ENCODE measurements at places on chromosomes 7 and 10.

GRCh38 chr7:11817111-11817740 lies 14.8 kb downstream of the THSD7A start:
- DNase-seq: peak; percentile 1

- no peak for DNase-seq
Observed at GRCh38 chr7:20963556-20964280, 177.0 kb upstream of the SP8 start.

DNA sequence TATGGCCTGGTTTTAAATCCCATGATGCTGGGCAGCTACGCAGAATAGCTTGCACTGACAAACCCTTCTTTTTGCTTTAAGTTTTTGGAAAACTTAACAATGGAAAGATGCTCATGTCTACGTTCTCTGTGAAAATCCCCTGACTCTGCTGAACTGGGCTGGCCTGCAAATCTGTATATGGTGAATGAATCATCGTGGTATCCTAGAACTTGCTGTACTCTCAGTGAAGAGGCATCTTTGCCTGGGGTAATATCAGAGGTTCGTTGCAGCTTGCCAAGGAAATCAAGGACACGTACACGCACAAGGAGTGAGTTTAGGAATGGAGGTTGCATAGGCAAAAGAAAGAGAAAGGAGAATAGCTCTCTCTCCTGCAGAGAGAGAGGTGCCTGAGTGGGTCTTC lies 382.0 kb upstream of the ADARB2 start:
- no peak for DNase-seq

DNA sequence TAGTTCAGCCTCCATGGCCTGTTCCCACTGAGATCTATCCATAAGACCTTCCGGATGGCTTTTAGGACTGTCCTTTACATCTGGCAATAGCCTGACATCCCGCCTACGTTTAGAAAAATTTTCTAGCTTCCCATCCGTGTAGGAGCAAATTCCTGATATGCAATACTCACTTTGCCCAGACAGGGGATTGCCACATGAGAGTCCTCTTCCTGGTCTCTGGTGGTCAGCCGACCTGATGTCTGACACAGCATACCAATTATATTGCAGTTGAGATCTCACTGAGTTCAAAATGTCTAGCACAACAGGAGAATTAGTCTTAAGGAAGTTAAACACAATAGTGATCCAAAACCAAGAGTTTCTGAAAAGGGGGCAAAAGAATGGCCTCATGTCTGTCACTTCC lies 9.4 kb upstream of the ETV1 start:
- DNase-seq: no peak

- no peak for DNase-seq
Observed at GRCh38 chr10:100330079-100330478, at the start of gene PKD2L1. PKD2L1 (minus strand) TSS chr10:100330228; CDS start chr10:100330103, 125 bp downstream.

DNA sequence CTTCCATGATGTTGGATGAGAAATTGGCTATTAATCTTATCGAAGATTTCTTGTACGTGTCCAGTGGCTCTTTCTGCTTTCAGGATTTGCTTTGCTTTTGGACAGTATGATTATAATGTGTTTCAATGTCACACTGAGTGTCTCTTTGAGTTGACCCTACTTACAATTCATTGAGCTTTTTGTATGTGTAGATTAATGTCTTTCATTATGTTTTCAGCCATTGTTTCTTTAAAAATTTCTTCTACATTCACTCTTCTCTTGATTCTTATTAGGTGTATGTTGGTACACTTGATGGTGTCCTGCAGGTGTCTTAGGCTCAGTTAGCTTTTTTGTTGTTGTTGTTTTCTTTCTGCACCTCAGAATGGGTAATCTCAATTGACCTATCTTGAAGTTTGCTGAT lies 16.6 kb downstream of the PLAC9 start:
- no peak for DNase-seq

DNA sequence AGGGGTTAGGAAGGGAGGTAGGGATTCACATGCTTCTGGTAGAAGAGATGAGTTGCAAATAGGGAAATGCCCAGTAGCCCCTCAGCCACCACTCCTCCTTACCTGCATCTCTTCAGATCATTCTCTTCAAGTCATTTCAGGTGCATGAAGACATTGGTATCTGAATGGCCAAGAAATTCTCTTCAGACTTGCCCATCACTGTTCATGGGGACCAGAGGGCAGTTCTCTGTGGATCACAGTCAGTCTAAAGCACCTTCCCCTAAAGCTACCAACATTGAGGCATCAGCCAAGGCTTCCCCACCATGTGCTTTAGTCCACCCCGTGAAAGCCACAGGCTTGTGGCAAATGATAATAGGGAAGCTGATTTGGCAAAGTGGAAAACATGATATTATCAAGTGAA lies 319.4 kb upstream of the ZNF32 start:
- DNase-seq: no peak

- DNase-seq: no peak
Observed at GRCh38 chr10:86367152-86367951, 757 bp upstream of the GRID1 start.

GRCh38 chr10:23158370-23158769 lies 33.7 kb upstream of the PTF1A start:
- DNase-seq: peak; percentile 71

DNA sequence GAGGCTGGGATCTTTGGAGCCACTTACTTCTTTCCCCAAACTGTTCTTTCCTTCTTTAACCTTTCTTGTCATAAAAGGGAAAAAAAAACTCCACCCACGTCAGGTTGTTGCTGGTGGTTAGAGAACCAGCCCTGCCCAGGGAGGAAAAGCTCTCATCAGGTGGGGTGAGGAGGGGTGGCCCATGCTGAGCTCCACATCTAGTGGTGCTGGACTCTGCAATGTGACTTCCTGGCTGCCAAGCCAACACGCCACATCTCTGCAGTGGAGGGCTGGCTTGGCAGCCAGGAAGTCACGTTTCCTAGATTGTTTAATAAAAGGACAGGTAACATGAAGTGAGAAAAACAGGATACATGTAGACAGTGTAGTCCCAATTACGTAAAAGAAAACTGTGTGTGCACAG lies 37.4 kb downstream of the WIPF3 start:
- DNase-seq: no peak

- no peak for DNase-seq
Observed at GRCh38 chr7:7519528-7519927, 16.1 kb downstream of the COL28A1 start.

DNA sequence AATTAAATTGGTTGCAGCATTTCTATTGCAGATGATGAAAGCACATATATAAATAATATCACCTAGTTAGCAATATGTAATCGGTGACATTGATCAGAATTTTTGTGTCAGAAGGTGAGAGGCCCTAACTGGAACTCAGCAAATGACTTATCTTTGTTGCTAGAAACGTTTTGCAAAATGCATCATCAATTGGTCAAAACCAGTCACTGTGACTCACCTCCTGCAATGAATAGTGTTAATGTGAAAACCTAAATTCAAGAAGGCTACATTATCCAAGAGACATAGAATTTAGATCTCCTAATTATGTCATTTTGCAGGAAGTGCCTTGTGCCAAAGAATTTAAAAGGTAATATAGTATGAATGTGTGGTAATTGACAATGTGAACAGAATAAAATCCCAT lies 9.8 kb upstream of the PNLIPRP3 start:
- DNase-seq: no peak

DNA sequence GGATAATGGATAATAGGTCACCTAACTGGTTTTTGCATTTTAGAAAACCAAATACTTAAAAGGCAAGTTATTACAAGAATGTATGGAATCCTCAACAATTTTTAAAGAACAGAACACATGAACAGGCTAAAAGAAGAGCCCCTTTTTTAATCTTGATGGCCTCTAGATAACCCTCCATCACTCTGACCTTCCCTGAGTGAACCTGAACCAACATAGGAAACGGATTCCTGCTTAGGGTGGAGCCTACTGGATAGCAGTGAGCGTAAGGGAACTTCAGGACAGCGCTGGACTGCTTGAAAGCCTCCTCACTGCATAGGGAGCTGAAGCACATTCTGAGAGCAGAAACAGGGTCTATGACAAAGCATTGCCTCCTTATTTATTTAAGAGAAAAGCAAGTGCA lies 20.5 kb downstream of the TRPV5 start:
- DNase-seq: no peak

DNA sequence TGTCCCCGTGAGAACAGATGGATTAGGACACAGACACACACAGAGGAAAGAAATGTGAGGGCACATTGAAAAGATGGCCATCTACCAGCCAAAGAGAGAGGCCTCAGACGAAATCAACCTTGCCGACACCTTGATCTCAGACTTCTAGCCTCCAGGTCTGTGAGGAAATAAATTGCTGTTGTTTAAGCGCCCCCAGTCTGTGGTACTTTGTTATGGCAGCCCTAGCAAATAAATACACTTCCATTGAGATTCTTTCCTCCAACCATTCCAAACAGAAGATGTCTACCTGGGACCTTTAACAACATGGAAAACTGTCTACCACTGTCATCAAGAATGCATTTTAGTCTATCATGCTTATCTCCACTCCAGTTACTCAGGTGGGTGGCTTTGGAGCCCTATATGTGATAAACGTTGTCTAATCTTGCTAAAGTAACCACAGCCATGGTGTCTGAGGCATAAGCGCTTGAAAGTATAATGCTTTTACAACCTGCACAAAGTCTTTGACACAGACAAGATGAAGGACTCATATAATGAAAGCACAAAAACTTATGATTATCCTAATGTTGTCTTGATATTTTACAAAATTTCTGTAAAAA lies 244.3 kb downstream of the MTERF1 start:
- DNase-seq: peak; percentile 32

DNA sequence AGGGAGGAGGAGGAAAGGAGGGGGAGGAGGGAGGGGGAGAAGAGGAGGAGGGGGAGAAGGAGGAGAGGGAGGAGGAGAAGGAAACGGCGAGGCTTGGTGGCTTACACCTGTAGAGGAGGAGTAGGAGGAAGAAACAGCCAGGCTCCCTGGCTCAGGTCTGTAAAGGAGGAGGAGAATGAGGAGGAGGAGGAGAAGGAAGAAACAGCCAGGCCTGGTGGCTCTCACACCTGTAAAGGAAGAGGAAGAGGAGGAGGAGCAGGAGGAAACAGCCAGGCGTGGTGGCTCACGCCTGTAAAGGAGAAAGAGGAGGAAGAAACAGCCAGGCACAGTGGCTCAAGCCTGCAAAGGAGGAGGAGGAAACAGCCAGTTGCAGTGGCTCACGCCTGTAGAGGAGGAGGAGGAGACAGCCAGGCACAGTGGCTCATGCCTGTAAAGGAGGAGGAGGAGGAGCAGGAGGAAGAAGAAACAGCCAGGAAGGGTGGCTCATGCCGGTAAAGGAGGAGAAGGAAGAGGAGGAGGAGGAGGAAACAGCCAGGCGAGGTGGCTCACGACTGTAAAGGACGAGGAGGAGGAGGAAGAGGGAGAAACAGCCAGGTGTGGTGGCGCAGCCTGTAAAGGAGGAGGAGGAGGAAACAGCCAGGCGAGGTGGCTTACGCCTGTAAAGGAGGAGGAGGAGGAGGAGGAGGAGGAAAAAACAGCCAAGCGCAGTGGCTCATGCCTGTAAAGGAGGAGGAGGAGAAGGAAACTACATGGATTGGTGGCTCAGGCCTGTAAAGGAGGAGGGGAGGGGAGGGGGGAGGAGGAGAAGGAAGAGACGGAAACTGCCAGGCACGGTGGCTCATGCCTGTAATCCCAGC lies 14.9 kb upstream of the CRCP start:
- DNase-seq: peak; percentile 90

- DNase-seq: no peak
Observed at GRCh38 chr10:78703593-78703992, 365.2 kb upstream of the ZMIZ1 start.

DNA sequence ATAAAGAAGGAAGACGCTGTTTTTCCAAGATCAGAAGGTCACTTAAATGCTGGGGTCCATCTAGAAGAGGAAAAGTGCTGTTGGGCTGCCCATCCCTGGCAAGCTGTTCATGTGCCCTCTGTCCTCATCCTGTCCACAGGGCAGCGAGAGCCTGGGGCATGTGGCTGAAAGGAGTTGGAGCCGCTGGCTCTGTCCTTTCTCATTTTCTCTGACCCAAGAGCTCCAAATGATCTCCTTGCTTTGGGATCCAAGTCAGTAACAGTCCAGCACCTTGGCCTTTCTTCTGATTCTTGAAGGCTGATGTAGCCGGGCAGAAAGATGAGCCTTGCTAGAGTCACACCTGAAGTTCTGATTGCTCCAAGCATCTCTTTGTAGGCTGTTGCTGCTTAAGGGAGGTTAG lies 44.4 kb downstream of the SPDYE5 start:
- DNase-seq: no peak

DNA sequence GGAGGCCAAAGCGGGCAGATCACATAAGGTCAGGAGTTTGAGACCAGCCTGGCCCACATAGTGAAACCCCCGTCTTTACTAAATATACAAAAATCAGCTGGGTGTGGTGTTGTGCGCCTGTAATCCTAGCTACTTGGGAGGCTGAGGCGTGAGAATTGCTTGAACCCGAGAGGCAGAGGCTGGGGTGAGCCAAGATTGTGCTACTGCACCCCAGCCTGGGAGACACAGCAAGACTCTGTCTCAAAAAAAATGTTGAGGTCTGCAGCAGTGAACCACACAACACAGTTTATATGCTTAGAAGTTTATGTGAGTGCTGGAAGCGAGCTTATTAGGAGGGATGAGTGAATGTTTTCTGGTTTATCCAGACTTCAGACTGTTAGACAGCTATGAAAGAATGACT lies 10.4 kb downstream of the LHPP start:
- no peak for DNase-seq

DNA sequence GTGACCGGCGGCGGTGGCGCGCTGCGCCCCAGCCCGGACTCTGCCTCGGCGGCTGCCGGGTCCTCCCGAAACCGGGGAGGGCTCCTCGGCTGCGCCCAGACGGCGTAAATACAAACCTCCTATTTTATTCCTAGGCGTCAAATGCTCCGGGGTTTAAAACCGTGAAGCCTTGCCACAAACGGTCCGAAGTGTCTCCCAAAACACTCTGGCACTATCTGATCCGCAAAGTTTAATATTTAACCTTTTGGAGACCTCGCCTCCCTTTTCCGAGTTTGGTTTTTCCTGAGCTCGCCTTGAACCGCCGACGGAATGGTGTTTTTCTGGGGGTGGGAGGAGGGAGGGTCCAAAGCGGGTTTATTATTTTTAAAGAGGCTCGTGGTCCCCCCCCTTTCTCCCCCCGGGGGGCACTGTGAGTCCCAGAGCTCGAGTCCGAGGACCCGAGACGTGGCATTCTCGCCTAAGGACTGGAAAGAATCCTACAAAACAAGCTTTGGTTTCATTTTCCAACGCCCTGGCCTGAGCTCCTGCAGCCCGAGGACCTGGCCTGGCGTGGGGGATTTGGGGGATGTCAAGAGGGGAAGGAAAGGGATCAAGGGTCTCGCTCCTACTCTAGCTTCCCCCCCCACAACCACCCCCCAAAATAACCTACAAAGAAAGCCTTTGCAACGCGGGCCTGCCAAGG lies 1.8 kb downstream of the TNRC18 start:
- peak; percentile 79 for DNase-seq

GRCh38 chr10:77649333-77650331 lies 12.0 kb upstream of the KCNMA1 start:
- DNase-seq: no peak

DNA sequence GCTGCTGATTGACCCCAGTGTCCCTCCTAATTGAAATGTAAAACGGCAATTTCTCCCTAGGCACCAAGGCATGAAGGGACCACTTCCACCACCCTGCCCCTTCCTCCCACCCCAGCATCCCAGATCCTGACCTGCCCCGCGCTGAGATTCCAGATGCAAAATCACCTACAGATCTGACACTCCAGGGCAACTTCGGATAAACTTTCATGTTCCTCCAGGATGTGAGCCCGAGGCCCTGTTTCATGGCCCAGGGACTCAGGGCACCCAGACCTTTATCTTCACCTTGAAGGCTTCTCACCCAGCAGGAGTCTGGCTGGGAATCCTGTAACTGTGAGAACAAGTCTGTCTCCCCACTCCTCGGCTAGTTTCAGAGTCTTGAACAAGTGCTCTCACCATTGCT lies 361.8 kb downstream of the PLXNA4 start:
- no peak for DNase-seq
